NCI-H2081 (cell line): ENCODE measurements at places on chromosomes 7 and 10.

DNA sequence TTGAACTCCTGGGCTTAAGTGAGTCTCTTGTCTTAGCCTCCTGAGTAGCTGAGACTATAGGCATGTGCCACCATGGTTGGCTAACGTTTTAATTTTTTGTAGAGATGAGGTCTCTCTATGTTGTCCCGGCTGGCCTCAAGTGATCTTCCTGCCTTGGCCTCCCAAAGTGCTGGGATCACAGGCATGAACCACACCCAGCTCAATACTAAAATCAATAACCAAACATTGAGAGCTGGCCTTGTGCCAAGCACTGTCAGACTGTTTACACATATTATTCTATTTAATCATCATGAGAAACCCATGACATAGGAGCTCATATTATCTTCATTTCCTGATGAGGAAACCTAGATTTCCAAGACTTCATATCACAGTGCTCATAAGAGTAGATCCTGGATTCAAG, 251.2 kb downstream of the BAMBI start:
- no peak for DNase-seq

DNA sequence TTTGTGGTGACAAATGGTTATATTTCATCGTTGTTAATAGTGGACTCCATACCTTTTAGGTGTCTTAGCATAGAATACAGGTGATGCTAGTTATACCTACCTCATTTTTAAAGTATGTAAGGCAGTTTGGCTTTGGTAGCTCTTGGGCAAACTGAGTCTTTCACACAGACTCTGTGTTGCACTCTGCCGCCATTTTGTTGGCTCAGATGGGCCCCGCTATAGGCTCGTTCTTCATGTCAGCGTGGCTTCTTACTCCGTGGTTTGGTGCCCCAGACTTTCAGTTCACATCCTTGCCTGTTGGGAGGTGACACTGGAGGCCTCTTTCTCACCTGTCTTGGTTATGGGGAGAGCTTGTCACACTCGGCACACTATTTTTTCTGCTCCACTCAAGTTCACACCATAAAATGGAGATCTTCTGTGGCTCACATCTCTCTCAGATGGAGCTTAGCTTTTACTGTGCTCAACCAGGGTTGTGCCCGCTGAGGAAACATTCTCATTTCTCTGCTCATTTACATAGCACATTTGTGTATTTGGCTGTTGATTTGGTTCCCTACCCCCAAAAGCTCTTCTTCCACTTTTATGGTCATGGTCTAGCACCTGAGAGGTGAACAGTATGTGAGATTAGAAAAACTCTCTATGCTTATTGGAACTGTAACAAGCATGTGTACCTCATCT, 178.5 kb downstream of the ARID5B start:
- DNase-seq, result no peak

DNA sequence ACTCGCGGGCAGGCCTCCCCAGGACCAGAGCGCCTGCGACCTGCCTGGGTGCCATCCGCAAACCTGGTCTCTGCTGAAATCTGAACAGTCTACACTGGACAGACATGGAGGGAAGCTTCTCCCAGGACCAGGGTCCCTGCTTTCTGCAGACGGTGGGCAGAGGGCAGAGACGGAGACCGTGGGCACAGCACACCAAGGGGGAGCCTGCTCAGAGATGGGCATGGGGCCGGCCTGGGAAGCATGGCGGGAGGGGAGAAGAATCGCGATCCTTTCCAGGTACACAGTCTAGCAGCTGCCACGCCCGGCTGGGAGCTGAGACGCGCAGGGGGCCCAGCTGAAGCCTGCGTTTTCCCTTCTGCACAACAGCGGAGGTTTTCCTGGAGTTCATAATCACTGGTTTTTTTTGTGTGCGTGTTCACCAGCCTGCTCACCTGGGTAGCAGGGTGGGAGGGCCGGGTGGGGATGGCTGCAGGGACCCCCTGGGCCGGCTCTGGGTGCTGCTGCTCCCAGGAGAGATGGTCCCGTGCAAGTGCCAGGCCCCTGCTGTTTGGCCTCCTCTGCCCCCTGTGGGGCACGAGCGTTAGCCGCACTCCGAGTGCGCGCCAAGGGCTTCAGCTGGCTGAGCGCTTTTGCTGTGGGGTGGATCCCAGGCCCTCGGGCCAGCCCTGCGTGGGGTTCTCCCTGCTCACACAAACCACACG, 448.8 kb downstream of the DNAJB6 start:
- no peak for DNase-seq

- DNase-seq, result no peak
These were observed 37.7 kb downstream of the PRKG1 start for GRCh38 chr10:51112013-51112412.

DNA sequence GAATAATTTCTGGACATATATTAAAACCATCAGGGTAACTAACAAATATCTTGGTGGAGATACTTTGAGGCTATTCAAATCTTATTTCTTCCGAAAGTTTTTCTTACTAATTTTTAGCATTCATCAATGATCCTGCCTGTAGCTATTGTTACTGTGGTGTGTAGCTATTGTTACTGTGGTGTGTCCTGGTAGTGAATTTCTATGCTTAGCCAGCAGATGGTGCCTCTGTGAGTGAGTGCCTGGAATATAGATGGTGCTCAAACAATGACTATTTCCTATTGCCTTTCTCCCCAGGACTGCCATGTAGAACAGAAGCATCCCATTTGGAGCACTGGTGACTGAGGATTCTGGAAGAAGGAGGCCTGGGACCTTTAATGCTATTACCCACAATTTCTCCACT, 245.7 kb downstream of the CCSER2 start:
- no peak for DNase-seq

DNA sequence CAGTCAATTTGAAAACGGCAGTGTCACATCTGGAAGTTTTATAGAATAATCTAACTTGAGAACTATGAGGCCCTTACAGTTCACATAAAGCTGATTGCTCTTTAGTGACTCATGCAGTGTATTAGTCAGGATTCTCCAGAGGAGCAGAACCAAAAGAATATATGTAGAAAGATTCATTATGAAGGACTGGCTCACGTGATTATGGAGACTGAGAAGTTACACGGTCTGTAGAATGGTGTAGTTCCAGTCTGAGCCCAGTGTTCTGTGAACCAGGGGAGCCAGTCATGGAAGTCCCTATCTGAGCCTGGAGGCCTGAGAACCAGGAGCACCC, 21.5 kb downstream of the RBM33 start:
- no peak for DNase-seq

DNA sequence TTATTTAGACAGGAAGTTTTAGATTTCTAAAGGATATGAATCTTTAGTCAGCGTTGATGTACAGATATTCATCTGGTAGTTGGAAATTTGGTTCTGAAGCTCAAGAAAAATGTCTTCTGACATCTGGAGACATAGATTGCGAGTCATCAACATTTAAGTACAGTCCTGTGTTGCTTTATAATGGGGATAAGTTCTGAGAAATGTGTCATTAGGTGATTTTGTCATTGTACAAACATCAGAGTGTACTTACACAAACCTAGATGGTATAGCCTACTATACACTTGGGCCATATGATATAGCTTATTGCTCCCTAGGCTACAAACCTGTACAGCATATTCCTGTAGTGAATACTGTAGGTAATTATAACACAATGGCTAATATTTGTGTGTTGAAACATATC, 49.6 kb upstream of the UBN2 start:
- DNase-seq, result no peak

DNA sequence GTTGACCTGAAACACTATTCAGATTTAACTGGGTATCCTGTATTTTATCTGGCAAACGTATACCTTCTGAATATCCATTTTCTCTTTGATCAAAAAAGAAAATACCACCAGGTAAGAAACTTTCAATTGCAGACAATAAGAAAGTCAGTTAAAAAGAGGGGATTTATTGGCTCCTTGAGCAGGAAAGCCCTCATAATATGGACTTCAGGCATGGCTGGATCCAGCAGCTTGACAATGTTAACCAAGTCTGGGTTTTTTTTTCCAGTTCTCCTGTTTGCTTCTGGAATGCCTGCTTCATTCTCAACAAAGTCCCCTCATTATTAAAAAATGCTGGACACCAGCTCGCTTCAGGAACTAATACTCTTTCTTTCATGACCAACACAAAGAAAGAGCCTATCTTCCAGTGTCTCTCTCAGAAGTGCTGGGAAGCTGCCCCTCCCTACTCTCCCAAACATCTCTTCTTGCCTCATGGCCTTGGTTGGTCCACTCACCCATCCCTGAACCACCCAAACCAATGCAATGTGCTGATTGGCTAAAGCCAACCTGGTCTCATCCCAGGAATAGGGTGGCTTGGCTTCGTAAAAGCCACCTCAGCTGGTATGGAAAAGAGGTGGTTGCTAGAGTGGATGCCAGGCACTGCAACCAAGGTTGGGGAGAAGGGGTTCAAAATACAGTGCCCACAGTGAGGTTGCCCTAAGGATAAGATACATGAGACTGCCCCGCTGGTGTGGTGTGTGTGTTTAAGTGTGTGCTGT, 30.6 kb upstream of the WDFY4 start:
- no peak for DNase-seq

DNA sequence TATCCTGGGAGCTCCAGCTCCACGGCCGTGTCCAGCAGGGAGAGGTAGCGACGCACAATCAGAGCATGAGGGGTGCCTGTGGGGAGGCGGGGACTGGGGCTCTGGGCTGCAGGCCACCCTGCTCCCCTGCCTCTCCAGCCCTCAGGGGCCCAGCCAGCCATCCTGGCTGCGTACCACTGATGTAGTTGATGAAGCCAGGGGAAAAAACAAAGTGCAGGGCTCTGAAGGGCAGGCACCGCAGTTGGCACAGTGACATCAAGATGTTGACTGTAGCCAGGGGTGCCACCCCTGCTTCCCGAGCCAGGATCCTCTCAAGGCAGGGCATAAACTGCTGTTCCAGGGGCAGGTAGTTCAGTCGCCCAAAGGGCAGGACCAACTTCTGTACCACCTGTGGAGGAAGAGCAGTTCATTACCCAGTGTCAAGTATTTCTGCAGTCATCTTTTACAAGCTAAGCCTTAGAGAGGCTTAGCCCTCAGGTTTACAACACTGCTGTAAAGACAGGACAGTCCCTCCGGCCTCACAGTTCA, 2.8 kb downstream of the FASTK start:
- DNase-seq, result no peak

DNA sequence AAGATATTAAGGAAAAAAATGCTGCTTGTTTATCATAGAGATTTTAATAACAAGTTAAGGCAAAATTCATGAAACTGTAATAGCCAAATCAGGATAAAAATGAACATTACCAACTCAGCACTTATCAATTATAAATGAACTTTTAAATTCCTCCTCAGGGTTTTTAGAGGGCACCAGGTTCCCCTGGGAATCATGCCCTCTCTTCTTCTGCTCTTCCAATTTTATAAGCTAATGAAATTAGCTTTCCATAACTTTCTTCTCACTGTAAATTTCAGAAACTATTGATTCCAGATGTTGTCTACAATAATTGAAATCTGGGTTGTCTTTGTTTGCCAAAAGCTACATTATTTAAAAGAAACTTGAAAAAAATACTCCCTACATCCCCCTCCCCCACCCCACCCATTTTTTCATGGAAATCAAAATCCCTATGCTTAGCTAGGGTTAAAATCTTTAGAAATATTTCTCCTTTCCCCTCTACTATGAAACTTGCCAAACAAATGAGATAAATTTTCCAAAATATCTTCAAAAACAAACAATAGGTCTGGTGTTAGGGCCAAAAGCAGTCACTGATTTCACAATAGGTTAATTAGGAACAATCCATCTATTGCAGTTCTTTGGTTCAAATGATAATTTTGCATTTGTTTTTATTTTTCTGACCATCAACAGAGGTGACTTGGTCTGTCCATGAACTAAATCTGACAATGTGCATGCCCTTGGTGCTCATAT, 187.7 kb downstream of the DOCK4 start:
- DNase-seq, result no peak

DNA sequence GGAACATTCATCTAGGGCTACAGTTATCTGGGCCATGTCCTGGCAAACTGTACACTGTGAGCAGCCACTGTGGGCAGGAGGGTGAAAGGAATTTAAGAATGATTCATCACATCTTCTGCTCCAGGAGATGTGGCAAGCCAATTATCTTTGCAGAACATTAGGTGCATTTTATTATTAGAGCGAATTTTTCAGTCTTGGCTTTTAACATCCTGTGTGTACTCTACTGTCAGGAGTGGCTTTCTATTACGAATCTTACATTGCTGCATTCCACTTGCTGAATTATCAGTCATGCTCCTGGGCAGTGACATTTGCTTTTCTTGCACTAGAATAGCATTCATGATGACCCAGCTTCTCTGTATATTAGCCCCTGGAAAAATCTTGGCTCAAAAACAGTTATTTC, 109.2 kb upstream of the TARP start:
- no peak for DNase-seq

- DNase-seq, result no peak
These were observed 110.2 kb downstream of the ELAPOR2 start for GRCh38 chr7:86949052-86949778.

- DNase-seq, result no peak
These were observed 23.2 kb downstream of the PNLIPRP3 start for GRCh38 chr10:116450861-116451260.

GRCh38 chr7:115477193-115477651, 553.3 kb downstream of the TFEC start:
- DNase-seq, result no peak

- no peak for DNase-seq
These were observed 70.5 kb downstream of the SEMA3A start for GRCh38 chr7:84123965-84124547.

- DNase-seq, result peak; percentile 69
These were observed 615 bp upstream of the CNTNAP2 start for GRCh38 chr7:146115851-146116520.

- DNase-seq, result no peak
These were observed 14.3 kb upstream of the ABCB5 start for GRCh38 chr7:20601121-20601520.

DNA sequence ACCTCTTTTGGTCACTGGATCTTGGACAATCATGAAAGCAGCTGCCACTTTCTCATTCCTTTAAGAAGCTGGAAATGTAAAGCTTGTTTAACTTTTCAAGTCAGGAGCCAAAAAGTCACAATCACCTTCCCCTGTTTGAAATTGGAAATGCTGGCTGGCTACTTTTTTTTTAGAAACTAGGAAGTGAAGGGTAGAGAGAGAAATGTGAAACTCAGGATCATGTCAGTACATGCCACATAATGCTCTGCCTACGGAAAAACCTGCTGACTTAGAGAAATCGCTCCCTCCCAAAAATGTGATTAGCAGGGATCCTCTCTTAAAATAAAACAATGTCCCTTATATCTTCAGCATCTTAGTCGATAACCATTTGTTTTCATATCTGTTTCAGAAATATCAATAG, 188.4 kb upstream of the C7orf33 start:
- DNase-seq, result no peak

DNA sequence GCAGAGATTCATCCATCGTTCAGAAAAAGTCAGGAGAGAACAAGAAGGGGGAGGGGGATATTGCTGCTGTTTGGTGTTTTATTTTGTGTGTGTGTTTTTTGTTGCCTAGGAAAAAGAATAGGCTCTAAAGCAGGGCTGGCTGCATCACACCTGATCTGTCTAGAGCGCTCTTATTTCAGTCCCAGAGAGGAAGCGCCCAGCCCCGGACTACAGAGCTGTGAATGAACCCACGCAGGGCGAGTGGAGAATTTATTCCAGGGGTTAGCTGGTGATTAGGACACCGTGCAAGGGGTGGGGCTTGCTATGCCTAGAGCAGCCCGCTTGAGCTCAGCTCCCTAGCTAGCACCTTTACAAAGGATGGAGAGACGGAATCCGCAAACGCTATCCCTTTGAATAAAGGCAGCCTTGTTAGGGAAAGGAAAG, 621 bp upstream of the FAM13C start:
- peak; percentile 62 for DNase-seq

GRCh38 chr10:102540023-102540422, 36.3 kb downstream of the SUFU start:
- no peak for DNase-seq

GRCh38 chr7:121371367-121371766, 24.7 kb downstream of the FAM3C start:
- no peak for DNase-seq
